ENCODE measurements at places on chromosomes 5 and 9.

GRCh38 chr9:37271679-37272078 lies 150.8 kb upstream of the GRHPR start:
- no peak for DNase-seq

DNA sequence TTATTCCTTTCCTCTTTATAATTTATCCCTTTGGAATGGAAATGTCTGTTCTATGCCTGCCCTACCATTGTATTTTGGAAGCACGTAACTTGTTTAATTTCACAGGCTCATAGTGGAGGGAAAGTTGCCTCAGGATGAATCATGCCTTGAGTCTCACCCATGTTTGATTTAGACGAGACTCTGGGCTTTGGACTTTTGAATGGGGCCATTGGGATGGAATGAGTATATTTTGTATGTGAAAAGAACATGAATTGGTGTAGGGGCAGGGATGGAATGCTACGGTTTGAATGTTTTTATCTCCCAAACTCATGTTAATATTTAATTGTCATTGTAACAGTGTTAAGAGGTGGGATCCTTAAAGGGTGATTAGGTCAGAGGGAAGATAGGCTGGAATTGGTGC lies 10.3 kb downstream of the FBXW5 start:
- DNase-seq = no peak

- peak; percentile 90 for DNase-seq
Observed at GRCh38 chr9:76394195-76394959, at the start of gene RFK. Gene RFK (minus strand): TSS chr9:76394426. CDS start chr9:76394171, 255 bp downstream.

GRCh38 chr5:131109540-131110255 lies 55.4 kb downstream of the HINT1 start:
- DNase-seq = peak; percentile 52

- DNase-seq = peak; percentile 36
Observed at GRCh38 chr5:14250084-14250695, 107.0 kb downstream of the TRIO start.
